Naive thymus-derived CD4-positive, alpha-beta T cell (primary cell): ENCODE measurements at places on chromosomes 1 and 21.
A peak's percentile ranks its signal among the peaks of the same experiment; 100 is the strongest.

- no peak for DNase-seq
Observed at GRCh38 chr1:31627930-31628559, 10.6 kb downstream of the HCRTR1 start.

DNA sequence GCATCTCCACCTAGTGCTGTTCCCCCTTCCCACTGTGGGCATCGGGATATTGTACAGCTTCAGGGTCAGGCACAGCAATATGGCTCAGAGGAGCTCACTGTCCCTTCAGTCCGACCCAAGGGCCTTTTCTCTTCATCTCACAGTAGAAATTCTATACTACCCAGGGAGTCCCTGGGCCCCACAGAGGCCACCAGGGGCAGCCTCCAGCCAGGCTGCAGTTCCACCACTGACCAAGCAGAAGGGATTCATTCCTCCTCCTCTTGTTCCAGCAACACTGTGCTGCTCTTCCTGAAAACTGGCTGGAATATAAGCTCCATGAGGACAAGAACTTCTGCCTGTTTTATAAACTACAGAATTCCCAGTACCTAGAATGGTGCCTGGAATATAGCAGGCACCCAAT lies 70.5 kb downstream of the CD34 start:
- DNase-seq: no peak

- no peak for DNase-seq
Observed at GRCh38 chr1:28259934-28260802, 850 bp downstream of the SESN2 start.

DNA sequence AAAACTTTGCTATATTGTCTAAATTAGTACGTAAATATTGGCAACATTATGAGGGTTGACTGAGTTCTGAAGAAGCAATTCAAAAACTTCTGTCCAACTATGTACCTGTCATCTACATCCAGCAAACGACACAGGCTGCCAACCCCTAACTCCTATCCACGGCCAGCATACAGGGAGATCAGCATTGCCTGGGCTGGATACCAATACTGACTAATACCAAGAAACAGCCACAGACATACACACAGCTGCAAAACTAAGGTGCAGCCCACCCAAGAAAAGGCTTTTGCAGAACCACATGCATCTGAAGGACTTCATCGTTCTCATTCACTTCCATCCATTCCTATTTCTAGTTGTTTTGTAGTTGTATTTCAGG lies 2.0 kb downstream of the KIAA0319L start:
- no peak for DNase-seq

DNA sequence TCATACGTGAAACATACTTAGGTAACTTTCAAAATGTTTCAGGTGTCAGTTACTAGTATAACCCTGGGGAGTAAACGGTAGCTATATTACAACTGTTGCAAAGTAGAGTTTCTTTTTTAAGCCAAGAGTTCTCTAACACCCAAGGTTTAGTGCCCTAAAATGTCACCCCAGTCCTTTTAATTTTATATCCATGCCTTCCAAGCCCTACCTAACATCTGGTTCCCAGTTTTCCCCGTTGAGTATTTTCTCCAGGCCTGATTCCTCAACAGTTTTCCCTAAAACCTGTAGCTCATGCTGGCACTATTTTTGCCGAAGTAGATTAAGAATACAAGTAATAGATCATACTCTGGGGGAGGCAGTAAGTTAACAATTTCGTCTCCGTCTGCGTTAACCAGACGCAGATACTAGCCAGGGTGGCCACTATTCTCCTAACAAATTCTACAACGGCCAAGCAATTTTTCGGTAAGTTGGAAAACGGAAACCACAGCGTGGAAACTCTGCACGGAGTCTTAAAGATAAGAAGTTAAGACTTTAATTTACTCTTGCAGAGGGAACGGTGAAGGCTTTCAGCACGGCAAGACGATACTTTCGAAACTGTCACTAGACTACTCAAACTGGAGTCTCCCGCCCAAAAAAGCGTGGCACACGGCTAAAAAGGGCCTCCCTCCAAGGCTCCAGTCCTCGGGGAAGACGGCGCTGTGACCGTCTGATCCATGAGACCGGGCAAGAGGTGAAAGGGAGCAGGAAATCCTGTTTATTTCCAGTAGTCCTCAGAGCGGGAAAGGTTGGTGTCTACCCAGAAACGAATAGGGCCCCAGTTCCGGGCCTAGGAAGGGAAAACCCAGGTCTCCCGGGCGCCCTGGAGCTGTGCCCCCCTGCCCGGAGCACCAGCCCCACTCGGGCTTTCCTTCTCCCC lies 945 bp downstream of the SRSF4 start:
- no peak for DNase-seq

DNA sequence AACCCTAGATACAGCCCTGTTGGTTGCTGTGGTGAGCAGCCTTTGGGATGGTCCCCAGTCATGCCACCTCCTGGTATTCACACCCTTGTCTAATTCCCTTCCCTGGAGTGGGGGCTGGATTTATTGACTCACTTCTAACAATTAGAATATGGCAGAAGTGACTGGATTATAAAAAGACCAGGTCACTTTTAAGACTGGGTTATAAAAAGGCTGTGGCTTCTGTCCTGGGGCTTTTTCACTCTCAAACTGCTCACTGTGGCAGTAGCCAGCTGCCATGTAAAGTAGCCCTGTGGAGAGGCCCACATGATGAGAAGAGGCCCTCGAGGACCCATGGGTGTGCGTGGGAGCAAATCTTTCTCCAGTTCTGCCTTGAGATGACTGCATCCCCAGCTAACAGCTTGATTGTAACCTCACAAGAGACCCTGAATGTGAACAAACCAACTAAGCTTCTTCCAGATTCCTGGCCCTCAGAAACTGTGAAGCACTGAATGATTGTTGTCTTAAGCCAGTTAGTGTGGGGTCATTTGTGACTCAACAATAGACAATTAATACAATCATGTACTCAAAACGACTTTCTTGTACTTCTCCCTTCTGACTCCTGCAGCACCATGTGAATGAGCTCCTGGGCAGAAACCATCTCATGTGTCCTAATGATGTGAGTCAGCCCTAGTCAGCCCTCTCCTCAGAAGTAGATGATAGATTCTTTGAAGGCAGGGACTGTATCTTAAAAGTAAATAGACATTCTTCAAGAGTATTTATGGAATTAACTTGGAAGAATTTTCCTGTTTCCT lies 234.9 kb downstream of the TNR start:
- no peak for DNase-seq

DNA sequence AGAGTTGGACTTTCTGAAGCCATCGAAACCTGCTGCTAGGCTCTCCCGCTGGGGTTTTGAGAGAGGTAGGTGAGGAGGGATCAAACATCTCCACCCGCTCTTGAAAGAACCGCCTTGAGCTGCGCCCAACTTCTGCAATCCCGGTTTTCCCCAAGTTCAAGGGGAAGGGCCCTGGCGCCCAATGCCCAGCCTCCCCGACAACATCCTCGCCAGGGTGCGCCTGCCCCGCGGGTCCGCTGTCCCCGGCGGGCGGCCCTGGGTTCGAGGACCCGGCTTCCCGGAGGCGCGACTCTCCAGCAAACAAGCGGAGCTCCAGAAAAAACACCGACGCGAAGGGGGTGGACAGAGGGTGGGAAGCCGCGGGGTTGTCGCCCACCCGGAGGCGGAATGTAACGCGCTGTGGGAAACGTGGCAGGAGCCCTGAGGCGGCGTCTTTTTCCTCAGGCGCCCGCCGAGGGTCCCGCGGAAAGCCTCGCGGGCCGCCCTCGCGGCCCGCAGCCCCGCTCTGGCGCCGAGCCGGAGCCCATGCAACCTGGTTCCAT lies 607 bp downstream of the BTG3 start:
- DNase-seq: peak; percentile 20

- no peak for DNase-seq
Observed at GRCh38 chr1:107594536-107594935, 370.4 kb downstream of the VAV3 start.

GRCh38 chr1:22760455-22760854 lies 49.8 kb downstream of the EPHB2 start:
- no peak for DNase-seq

DNA sequence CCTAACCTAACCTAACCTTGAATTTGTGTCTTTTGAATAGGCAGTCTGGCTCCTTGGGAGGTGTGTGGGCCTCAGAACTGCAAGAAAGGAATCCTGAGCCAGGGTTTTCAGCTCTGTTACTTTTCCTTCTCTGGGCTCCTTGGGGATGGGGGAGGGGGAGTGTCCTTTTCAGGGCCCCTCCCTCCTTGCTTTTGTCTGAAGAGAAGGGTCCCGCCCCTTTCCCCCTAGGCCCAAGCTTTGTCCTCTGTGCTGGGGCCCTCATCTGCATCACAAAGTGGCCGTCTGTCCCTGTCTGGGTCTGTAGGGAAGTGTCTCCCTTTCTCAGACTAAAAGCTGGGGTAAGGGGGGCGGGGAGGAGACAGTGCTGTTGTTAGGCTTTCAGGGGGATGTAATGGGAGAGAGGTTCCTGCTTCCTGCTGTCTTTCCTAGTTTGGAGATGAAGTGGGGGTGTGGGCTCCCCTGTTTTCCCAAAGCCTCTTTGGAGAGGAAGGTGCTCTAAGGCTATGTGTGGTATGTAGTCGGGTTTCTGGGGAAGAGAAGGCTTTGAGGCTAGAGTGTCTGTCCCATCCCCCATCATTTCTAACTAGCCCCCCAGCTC lies 3.1 kb downstream of the AGO1 start:
- no peak for DNase-seq

DNA sequence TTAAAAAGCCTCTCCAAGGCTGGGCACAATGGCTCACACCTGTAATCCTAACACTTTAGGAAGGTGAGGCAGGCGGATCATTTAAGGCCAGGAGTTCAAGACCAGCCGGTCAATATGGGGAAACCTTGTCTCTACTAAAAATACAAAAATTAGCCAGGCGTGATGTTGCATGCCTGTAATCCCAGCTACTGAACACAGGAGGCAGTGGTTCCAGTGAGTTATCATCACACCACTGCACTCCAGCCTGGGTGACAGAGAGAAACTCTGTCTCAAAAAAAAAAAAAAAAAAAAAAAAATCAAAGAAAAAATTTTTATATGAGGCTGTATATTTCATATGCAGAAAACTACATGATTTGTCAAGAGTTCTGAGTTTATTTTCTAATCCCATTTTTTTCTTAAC lies 1107.1 kb upstream of the TMPRSS15 start:
- DNase-seq: no peak

GRCh38 chr1:174217787-174218574 lies 58.7 kb downstream of the RABGAP1L start:
- peak; percentile 33 for DNase-seq

GRCh38 chr1:156582388-156583017 lies 3.0 kb downstream of the TTC24 start:
- DNase-seq: no peak

- DNase-seq: no peak
Observed at GRCh38 chr1:35449334-35450008, 107.7 kb downstream of the KIAA0319L start.

DNA sequence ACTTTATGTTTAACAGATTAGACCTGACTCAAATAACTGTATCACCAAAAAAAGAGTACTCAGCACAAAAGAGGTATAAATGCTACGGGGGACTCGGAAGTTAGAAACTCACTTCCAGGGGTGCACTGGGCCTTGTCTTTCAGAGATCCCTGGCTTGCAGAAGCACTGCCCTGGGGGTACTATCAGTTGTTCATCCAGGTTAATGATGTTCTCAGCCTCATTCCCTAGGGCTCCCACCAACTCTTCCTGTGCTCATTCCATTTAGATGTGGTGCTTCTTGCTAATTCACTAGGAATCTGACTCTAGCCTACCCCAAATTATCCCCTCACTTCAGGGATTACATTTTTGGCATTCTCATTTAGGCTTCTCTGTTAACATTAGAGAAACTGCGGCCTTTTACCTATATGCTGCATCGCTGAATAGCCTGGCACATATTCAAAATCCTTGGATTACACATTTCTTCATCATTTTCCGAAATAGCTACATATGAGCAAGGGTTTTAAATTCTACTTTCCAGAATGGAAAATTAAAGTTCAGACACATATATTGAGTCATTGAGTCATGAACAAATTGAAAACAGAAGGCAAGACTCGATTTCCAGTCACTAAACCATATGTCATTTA lies 338.5 kb downstream of the KCTD3 start:
- no peak for DNase-seq

GRCh38 chr1:93988634-93989350 lies 79.6 kb upstream of the GCLM start:
- no peak for DNase-seq

DNA sequence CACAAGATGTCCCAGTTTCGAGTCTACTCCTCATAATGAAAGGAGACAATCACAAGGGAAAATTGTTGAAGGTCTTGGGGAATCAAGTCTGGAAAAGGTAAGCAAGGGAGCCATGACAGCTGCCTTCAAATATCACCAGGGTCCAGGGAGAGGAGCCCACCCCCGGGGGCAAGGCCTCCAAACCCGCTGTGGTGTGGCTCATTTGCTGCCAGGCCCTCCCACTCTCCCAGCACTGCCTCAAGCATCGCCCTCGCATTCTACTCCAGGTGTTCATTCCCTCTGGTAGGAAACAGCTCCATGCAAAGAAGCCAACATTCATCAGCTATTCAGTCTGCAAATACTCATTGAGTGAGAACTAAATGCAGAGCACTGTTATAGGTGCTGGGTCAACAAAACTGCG lies 8.6 kb downstream of the S100A9 start:
- no peak for DNase-seq

DNA sequence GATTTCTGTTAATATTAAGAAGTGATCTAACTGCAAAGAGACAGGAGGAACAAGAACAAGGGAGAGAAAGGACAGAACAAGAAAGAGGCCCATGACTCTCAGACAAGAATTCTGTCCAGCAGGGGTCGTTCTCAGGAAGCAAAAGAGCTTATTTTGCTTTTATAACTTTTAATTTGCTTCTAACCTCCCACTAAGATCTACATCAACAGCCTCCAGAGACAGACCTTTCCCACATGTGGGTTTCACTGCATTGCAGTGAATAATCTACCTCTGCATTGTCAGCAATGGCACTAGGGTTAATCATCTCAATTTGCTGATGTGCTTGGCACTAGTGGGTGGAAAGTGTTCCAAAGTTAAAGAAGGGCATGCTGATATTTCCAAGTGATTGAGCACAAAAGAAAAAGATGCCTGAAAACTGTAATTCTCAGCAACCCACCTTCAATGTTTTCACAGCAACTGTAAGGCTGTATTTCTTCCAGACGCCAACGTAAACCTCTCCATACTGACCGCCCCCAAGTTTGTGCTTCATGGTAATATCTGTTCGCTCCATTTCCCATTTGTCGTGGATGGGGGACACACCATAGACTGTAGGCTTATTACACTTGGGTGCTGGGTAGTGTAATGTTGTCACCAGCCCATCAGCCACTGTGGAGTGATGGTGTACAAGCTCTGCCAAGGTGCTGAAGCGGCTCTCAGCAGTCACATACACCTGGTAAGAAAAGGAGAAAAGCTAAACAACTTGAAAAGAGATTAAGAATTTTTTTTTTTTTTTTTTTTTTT lies 39.5 kb downstream of the TOR3A start:
- DNase-seq: peak; percentile 46

GRCh38 chr1:37156646-37157045 lies 122.3 kb upstream of the GRIK3 start:
- DNase-seq: no peak

GRCh38 chr1:246302251-246302625 lies 204.8 kb downstream of the SMYD3 start:
- DNase-seq: no peak

GRCh38 chr1:94579876-94580294 lies 38.3 kb upstream of the F3 start:
- no peak for DNase-seq

GRCh38 chr1:10399444-10399941 lies 629 bp downstream of the PGD start:
- DNase-seq: no peak

- DNase-seq: no peak
Observed at GRCh38 chr1:214917081-214917635, 165.4 kb upstream of the KCNK2 start.

GRCh38 chr1:30738040-30738714 lies 14.8 kb upstream of the MATN1 start:
- no peak for DNase-seq

GRCh38 chr1:115293899-115294298 lies 44.1 kb downstream of the NGF start:
- DNase-seq: no peak
